ENCODE measurements at places on chromosomes 13 and 19. TPM values are rescaled to one million over a fixed set of nuclear protein-coding genes. Genes with fewer than 3 reads are reported as not detected.

SRRM5 gene
- 0.18 TPM for total RNA-seq

ZNF234 gene
- 13.9 TPM for total RNA-seq

SUPT20H gene
- total RNA-seq, result 34.7 TPM

IL4I1 gene
- total RNA-seq, result 0.53 TPM

FCAR gene
- total RNA-seq, result not detected

CEACAM8 gene
- 0.04 TPM for total RNA-seq

KIR3DL1 gene
- not detected for total RNA-seq

CRB3 gene
- not detected for total RNA-seq

POU2F2 gene
- 0.35 TPM for total RNA-seq

FPR1 gene
- total RNA-seq, result 0.66 TPM
